Naive thymus-derived CD8-positive, alpha-beta T cell (primary cell): ENCODE measurements at places on chromosomes 12 and 14.

DNA sequence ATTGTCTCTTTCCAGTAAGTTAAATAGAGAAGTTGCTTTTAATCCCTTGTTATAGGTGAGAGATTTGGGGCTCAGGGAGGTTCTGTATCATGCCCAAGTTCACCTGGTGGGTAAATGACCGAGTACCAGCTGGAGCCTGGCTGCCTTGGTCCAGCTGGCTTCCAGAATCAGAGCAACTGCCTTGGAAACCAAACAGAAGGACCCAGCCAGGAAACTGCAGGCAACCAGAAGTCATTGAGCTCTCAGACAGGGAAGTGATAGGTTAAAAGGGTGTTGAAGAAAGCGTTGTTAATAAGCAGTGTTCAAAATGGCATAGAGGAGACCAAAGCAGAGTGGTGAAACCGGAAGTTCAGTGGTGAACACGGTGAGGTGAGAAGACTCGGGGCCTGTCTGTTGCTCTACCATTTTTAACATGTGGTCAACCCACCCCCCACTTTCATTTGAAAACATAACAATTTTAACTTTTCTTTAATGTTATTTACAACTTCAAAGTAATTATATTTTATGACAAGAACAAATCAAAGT, 54.9 kb downstream of the PLEKHG7 start:
- H3K27me3 ChIP-seq: peaks cover 2% of the 10 kb centered on the region
- no peaks in the 10 kb centered on the region for H3K36me3 ChIP-seq
- no peak overlapping the region for H3K4me3 ChIP-seq
- DNase-seq: no peak
- no peaks in the 10 kb centered on the region for H3K4me1 ChIP-seq

GRCh38 chr14:55537782-55538181, 42.2 kb upstream of the KTN1 start:
- H3K4me1 ChIP-seq: no peaks in the 10 kb centered on the region
- DNase-seq: no peak
- no peaks in the 10 kb centered on the region for H3K27me3 ChIP-seq
- no peak overlapping the region for H3K4me3 ChIP-seq

DNA sequence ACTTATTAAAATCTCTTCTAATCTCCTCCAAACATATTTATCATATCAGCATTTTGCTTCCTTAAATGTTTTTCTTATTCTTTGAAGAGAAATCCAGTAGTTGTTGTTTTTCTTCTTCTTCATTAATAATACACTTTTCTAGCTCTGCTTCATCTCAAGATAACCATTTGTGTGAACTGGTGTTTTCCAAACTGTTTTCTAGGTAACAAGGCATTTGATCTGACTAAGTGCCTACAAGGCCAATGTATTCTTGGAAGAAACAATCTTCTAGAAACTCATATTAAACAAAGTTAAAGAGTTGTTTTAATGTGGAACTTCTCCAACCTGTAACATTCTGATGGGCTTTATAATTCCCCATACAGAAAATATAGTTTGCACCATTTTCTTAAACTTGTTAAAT, 30.8 kb upstream of the IFNG start:
- no peaks in the 10 kb centered on the region for H3K36me3 ChIP-seq
- peaks cover 19% of the 10 kb centered on the region for H3K4me1 ChIP-seq
- no peak for DNase-seq

DNA sequence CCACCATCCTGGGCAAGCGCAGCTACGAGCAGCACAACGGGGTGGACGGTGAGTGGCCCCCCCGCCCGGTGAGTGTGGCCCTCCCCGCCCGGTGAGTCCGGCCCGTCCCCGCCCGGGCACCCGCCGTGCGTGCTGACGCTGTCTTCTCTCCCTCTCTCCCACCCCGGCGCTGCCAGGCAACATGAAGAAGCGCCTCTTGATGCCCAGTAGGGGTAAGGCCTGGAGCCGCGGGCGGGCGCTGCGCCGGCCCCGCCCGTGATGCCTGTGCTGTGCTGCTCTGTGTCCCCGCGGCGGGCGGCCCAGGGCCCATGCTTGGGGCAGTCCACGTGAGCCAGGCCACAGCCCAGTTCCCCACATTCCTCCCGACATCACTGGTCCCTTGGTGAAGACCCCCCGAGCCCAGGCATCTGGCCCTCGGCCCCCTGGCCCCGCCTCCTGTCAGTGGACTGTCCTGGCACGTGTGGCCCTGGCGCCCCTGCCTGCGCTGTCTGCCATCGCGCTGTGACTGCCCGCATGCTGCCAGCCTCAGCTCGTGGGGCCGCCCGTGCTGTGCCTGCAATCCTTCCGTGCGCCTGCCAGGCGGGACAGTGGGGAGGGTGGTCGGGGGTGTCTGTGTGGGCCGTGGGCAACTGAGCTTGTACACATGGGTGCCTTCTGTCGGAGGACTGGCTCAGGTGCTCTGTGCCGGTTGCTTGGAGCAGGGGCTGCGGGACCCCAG, 7.9 kb upstream of the CRIP2 start:
- no peaks in the 10 kb centered on the region for H3K4me1 ChIP-seq
- H3K27ac ChIP-seq: no peak overlapping the region
- H3K36me3 ChIP-seq: no peaks in the 10 kb centered on the region
- no peak for DNase-seq
- no peaks in the 10 kb centered on the region for H3K27me3 ChIP-seq

DNA sequence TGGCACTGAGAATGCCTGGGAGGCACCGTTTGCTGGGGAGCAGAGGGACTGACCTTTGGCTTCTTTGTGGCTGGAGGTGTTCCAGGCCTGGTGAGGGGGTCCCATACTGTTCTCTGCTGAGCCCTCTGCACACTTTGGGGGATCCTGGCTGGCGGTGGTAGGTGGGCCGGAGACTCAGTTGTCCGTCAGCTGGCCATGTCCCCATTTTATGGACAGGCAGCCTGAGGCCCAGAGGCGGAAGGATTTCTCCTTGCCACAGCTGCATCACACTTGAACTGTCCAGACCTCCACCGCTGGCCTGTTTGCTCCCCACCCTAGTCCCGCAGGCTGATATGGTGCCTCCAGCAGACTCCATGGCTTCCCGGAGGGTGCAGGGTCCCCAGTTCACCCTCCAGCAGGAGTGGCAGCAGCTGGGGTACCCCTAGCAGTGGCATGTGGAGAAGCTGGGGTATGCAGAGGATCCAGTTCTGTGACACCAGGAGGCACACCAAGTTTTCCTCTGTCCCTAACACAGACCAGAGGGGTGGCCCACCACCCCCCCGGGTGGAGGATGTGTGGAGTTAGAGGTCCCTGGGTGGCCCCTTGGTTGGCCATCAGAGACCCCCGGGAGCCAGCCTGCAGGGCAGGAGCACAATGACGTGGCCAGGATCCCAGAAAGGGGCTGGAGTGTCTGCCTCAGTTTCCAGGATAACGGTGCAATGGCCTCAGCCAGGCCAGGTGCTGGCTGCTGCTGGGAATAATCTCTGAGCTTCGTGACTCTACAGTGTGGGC, 14.8 kb downstream of the SLC25A29 start:
- no peak overlapping the region for H3K27ac ChIP-seq
- H3K4me3 ChIP-seq: no peak overlapping the region
- H3K36me3 ChIP-seq: no peaks in the 10 kb centered on the region
- DNase-seq: no peak
- no peaks in the 10 kb centered on the region for H3K27me3 ChIP-seq
- H3K4me1 ChIP-seq: peaks cover 10% of the 10 kb centered on the region

DNA sequence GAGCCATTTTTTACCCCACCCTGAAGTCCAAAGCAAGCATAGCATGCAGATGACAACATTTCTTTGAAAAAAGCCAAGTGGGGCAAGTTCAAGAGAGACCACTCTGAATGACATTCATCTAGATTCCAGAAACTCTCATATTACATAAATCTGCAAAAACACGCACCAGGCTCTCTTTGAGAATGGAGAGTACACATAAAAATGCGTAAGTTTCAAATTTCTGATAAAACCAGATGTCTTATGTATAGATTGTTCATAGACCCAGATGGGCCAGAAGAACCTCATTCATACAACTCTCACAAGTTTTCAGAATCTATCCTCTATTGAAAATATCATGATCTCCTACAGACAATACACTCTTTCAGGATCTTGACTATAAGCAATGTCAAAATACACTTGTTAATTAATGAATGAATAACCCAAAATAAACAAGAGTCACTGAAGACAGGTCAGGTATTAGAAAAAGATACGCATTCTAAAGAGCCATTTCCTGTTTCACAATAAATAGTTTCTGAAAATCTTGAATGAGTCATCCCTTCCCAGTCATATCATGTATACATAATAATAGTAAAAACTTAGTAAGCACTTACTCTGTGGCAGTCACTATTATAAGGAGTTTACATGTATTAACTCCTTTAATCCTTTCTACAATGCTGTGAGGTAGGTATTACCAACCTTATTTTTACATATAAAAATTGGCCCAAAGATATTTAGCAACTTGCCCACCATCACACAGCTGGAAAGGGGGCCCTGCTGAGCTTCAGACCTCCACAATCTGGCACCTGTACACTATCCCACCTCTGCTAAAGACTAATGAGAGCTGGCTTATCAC, 72.0 kb downstream of the PPP2R5E start:
- no peak for DNase-seq
- H3K4me1 ChIP-seq: peaks cover 30% of the 10 kb centered on the region
- H3K4me3 ChIP-seq: peak overlapping the region; percentile 17
- no peak overlapping the region for H3K27ac ChIP-seq

GRCh38 chr14:91745344-91745743, 13.5 kb upstream of the CATSPERB start:
- H3K27ac ChIP-seq: no peak overlapping the region
- H3K27me3 ChIP-seq: no peaks in the 10 kb centered on the region
- H3K4me3 ChIP-seq: no peak overlapping the region
- no peaks in the 10 kb centered on the region for H3K4me1 ChIP-seq
- no peak for DNase-seq

GRCh38 chr14:80679273-80679672, 262.3 kb downstream of the CEP128 start:
- no peaks in the 10 kb centered on the region for H3K4me1 ChIP-seq
- H3K27ac ChIP-seq: no peak overlapping the region
- DNase-seq: no peak
- H3K27me3 ChIP-seq: no peaks in the 10 kb centered on the region

- no peak for DNase-seq
- H3K36me3 ChIP-seq: no peaks in the 10 kb centered on the region
- peaks cover 2% of the 10 kb centered on the region for H3K27me3 ChIP-seq
- no peak overlapping the region for H3K4me3 ChIP-seq
Observed at GRCh38 chr14:101471723-101472517, 89.4 kb upstream of the DIO3 start.

DNA sequence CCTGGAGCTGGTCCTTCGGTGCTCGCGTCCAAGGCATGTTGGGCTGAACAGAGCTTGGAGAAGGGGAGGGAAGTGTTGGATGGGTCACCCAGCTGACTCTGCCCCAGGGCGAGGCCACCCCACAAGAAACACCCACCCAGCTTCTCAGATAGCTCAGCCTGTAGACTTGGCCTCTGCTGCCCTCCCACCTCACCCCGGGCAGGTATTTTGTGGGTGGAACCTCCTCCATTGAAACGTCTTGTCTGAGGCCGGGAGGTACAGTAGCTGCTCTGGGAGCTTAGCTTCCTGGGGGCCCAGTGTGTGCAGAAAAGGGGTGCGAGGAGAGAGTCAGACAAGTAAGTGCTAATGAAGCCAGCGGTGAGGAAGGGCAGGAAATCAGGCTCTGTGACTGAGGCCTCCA, 54.8 kb upstream of the TSPAN9 start:
- peaks cover 2% of the 10 kb centered on the region for H3K27me3 ChIP-seq
- H3K36me3 ChIP-seq: no peaks in the 10 kb centered on the region
- H3K27ac ChIP-seq: no peak overlapping the region
- no peak overlapping the region for H3K4me3 ChIP-seq

DNA sequence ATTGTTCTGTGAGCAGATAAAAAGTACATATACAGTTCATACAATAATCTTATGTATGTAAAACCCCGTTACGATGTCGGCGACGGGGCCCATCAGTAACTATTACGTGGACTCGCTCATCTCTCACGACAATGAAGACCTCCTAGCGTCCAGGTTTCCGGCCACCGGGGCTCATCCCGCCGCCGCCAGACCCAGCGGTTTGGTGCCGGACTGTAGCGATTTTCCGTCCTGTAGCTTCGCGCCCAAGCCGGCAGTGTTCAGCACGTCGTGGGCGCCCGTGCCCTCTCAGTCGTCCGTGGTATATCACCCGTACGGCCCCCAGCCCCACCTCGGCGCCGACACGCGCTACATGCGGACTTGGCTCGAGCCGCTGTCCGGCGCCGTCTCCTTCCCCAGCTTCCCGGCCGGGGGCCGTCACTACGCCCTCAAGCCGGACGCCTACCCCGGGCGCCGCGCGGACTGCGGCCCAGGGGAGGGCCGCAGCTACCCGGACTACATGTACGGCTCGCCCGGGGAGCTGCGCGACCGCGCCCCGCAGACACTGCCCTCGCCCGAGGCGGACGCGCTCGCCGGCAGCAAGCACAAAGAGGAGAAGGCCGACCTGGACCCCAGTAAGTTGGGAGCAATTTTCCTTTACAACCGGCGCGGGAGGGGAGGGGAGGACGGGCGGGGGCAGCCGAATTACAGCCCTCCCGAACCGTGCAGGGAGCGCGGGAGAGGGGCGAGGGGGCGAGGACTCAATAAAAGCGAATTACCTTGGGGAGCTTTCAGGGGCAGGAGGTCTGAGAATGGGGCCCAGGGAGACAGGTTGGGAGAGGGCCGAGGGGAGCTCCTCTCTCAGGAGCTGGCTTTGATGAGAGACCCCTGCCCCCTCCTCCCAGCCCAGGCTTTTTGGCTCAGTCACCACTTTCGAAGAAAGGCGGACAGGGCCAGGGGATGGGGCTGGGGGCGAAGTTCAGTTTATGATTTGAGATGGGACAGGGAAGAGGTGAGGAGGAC, at the start of gene HOXC9:
Gene HOXC9, plus strand, starts transcription at position 46 of the 999 bp plus-strand sequence. Its CDS starts 28 bp downstream, at position 74.
- peaks cover 84% of the 10 kb centered on the region for H3K27me3 ChIP-seq
- H3K36me3 ChIP-seq: no peaks in the 10 kb centered on the region
- H3K4me1 ChIP-seq: peaks cover 52% of the 10 kb centered on the region

GRCh38 chr12:132070298-132070697, 73.8 kb downstream of the DDX51 start:
- peaks cover 63% of the 10 kb centered on the region for H3K4me1 ChIP-seq
- DNase-seq: no peak
- H3K27ac ChIP-seq: no peak overlapping the region
- no peaks in the 10 kb centered on the region for H3K27me3 ChIP-seq
- no peak overlapping the region for H3K4me3 ChIP-seq
- peaks cover 7% of the 10 kb centered on the region for H3K36me3 ChIP-seq

- no peaks in the 10 kb centered on the region for H3K4me1 ChIP-seq
- no peak overlapping the region for H3K27ac ChIP-seq
- no peaks in the 10 kb centered on the region for H3K36me3 ChIP-seq
Observed at GRCh38 chr12:86091681-86092080, 164.5 kb downstream of the MGAT4C start.

GRCh38 chr12:50401500-50402081, 906 bp downstream of the LARP4 start:
- H3K36me3 ChIP-seq: no peaks in the 10 kb centered on the region
- no peaks in the 10 kb centered on the region for H3K27me3 ChIP-seq
- peak overlapping the region; percentile 93 for H3K27ac ChIP-seq

DNA sequence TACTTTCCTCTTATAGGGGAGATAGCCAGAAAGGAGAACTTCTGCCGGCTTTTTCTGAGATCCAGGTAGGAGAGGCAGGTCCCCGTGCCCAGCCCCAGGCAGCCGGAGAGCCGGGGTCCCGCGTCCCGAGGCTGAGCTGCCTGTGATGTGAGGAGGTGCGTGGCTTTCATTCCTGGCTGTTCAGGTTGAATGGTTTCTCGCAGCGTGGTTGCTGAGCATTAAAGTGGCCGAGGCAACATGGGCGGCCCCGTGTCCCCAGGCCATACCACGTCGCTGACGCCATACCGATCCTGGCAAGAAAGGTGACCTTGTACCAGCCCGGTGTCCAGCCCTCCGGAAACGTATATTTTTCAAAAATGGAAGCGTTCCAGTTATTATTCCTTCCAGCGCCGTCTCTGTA, 116.7 kb upstream of the MYL2 start:
- H3K36me3 ChIP-seq: peaks cover 7% of the 10 kb centered on the region
- peaks cover 22% of the 10 kb centered on the region for H3K4me1 ChIP-seq
- DNase-seq: no peak
